ENCODE measurements at places on chromosomes 7 and 10. TPM values are rescaled to one million over a fixed set of nuclear protein-coding genes. Genes with fewer than 3 reads are reported as not detected.

The CADPS2 gene
- 14.2 TPM for total RNA-seq

The PCDH15 gene
- total RNA-seq, result not detected

The NEBL gene
- total RNA-seq, result 2.9 TPM

The FGF8 gene
- total RNA-seq, result not detected

The CAMK2B gene
- total RNA-seq, result 0.24 TPM

The NKX1-2 gene
- not detected for total RNA-seq

The NPFFR1 gene
- 0.20 TPM for total RNA-seq

The SLC16A9 gene
- total RNA-seq, result 30.7 TPM

The BHLHA15 gene
- not detected for total RNA-seq

The LEP gene
- not detected for total RNA-seq

GRCh38 chr10:126917375-126917774, 12.1 kb downstream of the DOCK1 start:
- DNase-seq, result no peak

- DNase-seq, result no peak
Measured at GRCh38 chr10:73552819-73553715, 38.1 kb downstream of the USP54 start.

DNA sequence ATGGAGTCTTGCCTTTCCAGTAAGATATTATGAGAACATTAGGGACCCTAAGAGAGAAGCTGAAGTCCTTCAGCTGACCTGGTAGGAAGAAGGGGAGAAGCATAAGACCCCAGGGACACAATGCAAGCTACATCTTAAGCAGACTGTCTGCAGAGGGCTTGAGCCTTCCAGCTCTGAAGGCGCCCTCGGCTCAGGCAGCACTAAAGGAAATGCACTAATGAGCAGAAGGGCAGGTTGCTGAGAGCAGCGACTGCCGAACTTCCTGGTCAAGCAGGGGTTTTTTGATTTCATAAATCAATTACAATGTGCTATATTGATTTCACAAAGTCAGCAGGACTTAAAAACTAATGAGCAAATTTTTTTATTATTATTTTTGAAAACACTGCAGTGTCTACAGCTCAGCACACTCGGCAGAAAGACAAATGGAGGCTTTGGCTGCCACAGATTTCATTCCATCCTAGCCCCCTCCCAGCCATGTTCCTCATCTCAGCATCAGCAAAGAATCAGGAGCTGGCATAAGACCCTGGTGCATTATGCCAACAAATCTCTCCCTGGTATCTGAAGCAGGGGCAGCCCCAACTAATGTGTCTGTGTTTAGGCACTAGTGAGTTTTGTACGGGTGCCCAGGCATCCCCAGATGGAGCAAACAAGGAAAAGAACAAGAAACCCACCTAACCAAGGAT, 57.1 kb downstream of the LRRTM3 start:
- no peak for DNase-seq

- DNase-seq, result no peak
Measured at GRCh38 chr7:16916105-16916639, 34.4 kb upstream of the AGR3 start.

GRCh38 chr7:80840681-80841080, 78.2 kb downstream of the SEMA3C start:
- no peak for DNase-seq

DNA sequence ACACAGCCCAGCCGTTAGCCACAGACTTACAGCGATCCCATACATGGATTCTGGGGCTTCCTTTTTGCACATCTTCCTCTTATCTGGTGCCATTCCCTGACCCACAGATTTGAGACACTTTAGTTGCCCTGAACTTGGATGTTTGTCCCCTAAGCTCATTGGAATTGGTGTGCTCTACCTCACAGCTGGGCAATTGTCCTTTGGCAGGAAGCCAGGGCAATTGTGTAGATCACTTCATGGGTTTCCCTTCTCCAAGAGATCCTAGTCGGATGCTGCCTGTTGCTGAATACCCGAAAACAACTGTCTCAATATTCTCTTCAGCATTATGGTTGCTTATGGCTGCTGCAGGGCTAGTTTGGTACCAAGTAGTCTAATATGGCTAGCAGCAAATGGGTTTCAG, 470.7 kb upstream of the MKI67 start:
- DNase-seq, result no peak

DNA sequence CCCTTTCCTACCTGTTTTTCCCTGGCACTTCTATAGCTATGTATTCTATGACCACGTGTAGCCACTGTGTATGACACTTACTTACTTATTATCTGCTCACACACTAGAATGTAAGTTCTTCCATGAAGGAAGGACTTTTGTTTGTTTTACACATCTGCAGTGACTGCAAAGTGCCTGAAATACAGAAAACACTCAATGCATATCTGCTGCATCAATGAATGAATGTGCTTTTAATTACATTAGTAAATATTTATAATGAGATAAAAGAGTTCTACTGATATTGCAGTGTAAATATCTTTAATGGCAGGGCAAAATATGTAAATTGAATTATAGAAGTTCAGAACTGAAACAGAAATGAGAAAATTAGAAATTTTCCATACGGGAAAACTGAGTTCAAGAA, 43.5 kb upstream of the CDC14C start:
- no peak for DNase-seq

GRCh38 chr10:31101123-31101522, 69.5 kb upstream of the ZNF438 start:
- DNase-seq, result no peak

DNA sequence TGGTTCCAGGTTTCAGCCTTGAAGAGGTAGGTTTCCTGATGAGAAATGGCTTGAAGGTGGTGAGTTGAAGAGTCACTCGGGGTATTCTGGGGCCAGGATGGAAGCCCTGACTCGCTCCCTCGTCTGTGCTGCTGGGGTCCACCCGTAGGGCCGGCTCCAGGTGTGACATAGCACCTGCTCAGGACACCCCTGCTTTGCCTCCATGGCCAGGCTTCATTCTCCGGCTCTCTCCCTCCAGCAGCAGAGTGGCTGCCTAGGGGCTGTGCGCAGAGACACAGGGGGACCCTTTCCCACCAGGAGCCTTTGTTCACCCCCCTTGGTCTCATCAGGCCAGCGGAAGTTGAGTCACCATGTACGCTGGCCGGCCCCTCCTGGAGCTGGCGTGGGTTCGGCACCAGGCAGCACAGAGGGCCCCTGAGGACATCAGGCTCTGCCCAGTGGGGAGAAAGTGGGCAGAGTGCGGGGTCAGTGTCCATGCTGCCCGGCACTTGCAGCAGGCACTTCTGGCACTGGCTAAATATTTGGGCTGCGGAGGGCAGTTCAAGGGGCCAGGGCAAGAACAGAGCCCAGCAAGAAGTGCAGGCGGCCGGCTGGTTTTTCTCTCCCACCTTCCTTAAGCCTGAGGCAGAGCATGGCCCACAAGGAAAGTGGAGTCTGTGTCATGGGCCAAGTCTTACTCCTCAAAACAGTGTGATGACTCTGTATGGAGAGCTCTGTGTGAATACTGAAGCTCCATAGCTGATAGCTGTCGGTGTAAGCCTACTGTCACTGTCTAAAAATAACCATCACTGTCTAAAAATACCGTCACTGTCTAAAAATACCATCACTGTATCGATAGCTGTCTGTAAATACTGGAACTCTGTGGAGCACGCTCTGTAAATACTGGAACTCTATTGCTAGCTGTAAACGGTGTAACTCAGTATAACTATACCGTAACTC, 3.7 kb upstream of the PRKAR1B start:
- peak; percentile 23 for DNase-seq

DNA sequence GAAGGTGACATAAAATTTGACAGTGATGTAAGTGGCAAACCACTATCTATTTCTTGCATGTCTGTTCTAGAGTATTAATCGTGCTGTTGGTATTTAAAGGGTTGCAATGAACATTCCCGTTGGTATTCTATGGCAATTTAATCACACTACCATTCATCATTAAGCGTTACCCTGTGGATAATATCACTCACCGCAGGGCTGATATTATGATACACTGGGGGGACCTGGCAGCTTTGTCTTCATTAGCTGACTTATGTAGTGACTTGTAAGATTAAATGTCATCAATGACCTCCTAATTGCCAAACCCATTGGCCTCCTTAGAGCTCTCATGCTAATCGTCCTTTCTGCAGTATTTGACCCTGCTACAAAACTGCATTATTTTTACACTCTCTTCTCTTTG, 624.5 kb upstream of the VSTM2A start:
- no peak for DNase-seq

- DNase-seq, result no peak
Measured at GRCh38 chr7:69283421-69283820, 314.9 kb upstream of the AUTS2 start.

- no peak for DNase-seq
Measured at GRCh38 chr10:80122746-80123145, 9.8 kb upstream of the PLAC9 start.

DNA sequence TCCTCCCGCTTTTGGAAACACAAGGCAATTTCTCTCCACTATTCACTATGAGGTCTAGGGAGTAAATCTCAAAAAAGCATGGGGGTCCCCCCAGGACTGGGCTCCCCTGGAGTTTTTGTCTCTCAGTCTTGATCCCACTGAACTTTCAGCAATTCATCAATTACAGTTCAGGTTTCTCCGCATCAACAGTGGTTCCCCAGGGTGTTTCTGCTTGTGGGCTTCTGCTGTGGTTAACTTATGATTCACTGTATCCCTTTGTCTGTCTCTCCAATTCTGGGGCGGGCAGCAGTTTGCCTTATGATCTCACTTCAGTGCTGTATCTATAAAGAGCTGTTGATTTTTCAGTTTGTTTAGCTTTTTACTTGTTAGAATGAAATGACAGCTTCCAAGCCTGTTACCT, 142.6 kb upstream of the CDC14C start:
- no peak for DNase-seq

- no peak for DNase-seq
Measured at GRCh38 chr10:43737003-43737402, 88.3 kb upstream of the ZNF32 start.

- DNase-seq, result peak; percentile 66
Measured at GRCh38 chr7:5634107-5634950, 147.1 kb downstream of the RNF216 start.

- DNase-seq, result no peak
Measured at GRCh38 chr7:151166629-151167196, 781 bp downstream of the GBX1 start.

DNA sequence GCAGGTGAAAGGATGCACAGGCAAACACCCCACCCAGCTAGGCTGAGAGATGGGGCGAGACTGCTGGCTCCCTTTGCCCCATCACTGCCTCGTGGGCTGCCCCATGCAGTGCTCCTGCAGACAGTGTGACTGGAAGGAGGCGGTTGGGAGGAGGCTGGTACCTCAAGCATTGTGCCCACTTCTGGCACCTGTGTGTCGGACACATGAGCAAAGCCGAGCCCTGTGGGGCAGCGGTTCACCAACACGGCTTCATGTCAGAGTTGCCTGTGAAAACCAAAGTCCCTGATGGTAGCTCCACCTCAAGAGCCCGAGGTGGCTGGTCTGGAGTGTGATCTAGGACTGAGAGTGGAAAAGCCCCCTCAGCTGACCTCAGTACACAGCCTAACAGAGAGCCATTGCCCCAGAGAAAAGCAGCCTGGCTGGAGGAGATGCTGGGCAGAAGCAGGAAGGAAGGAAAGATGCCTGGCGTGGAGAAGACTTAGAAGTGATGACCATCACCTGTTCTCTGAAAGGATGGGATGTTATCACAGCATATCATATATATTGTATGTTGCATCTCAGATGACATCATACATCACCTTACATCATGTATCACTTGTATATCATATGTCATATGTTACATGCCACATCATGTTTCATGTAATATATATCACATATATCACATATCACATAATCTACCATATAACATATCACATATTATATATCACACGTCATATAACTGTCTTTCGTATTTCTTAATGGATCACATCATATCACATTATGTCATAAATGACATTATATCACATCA, 75.6 kb downstream of the ADCY1 start:
- DNase-seq, result no peak

DNA sequence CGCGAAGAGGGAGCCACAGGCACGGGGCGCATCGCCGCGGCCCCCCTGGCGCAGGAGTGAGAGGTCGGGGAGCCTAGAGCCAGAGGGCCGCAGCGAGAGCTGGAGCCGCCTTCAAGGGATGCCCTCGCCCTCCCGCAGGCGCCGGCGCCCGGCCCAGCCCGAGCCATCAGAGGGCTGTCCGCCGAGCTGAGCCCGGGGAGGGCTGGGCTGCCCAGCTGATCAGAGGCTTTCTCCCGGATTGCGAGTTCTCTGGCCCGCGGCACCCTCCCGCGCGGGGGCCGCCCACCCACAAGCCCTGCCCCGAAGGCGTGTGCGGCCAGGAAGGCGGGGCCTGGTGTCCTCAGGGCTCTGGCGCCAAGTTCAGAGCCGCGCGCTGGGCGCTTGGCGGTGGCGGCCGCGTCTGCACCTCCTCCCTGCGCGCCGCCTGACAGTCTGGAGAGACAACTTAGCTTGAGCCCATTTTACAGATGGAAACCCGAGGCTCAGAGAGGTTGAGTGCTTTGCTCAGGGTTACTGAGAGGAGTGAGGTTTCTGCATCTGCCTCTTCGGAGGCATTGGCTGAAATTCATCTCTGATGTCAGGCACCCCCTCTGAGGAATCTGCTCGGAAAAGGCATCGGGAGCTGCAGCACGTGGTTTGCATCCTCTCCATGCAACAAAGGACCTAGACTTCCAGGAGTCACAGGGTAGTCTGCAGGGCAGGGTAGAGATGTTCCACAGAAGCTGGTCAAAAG, 3.8 kb upstream of the ANTXRL start:
- DNase-seq, result peak; percentile 59

- no peak for DNase-seq
Measured at GRCh38 chr10:54869022-54869421, 68.0 kb upstream of the PCDH15 start.

- no peak for DNase-seq
Measured at GRCh38 chr10:119807960-119808697, 64.5 kb downstream of the MCMBP start.

GRCh38 chr7:93148144-93148543, at the start of gene SAMD9L:
SAMD9L (minus strand) TSS chr7:93148385; CDS start chr7:93135971, 12,414 bp downstream.
- DNase-seq, result no peak

- no peak for DNase-seq
Measured at GRCh38 chr7:82616059-82616728, 172.6 kb upstream of the CACNA2D1 start.

GRCh38 chr10:102455893-102456471, 4.6 kb upstream of the C10orf95 start:
- no peak for DNase-seq

DNA sequence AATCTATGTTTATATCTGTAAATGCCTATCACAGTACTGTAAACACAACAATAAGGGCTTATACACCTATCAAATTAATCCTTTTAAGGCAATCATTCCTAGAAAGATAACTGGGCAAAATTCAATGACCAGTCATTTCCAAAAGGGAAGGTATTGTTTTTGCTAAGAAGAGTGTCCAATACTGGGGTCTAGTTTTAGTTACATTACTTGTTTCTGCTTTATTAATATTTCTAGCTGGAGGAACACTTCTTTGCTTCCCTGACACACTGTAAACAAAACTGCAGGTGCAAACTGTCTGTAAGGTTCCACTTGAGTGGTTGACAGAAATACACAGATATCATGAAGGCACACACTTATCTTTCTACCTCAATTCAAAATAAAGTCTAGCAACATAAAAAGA, 84.2 kb upstream of the FAM133B start:
- DNase-seq, result no peak
